ENCODE measurements at places on chromosomes 2 and 18. TPM values are rescaled to one million over a fixed set of nuclear protein-coding genes. Genes with fewer than 3 reads are reported as not detected.

UGT1A4 gene
- total RNA-seq = 0.83 TPM

INHBB gene
- total RNA-seq = 0.67 TPM

TGFA gene
- 59.2 TPM for total RNA-seq

DOK6 gene
- total RNA-seq = not detected

UBE2E3 gene
- total RNA-seq = 86.3 TPM

C2orf78 gene
- not detected for total RNA-seq
